Activated naive CD4-positive, alpha-beta T cell treated with anti-CD3 and anti-CD28 coated beads for 36 hours (primary cell): ENCODE measurements at places on chromosomes 13 and 19. TPM values are rescaled to one million over a fixed set of nuclear protein-coding genes. Genes with fewer than 3 reads are reported as not detected.

Gene ACP5
- total RNA-seq: 8.3 TPM

Gene ANGPTL4
- total RNA-seq: not detected

- DNase-seq: no peak
Measured at GRCh38 chr13:23579896-23580683, 9.9 kb downstream of the TNFRSF19 start.

- DNase-seq: peak; percentile 81
Measured at GRCh38 chr13:30607908-30608307, 9.8 kb upstream of the USPL1 start.

DNA sequence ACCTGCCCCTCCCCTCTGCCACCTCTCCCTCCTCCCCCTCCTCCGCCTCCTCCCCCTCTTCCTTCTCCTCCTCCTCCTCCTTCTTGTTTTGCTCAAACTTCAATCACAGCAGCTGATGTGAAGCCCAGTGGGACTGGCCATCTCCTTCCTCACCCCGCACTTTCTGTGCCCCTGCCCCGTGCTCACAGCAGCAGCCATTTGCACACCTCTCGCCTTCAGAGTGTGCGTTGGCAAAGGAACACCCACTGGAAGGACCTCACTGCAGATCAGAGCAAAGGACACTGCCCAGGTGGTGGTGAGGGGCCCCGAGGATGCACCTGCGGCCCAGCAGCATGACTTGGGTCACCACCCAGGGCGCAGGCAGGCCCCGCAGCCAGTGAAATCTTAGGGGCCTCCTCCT is 98.8 kb downstream of the SOX1 start:
- no peak for DNase-seq

- no peak for DNase-seq
Measured at GRCh38 chr19:14165990-14166830, 29.8 kb upstream of the ASF1B start.

DNA sequence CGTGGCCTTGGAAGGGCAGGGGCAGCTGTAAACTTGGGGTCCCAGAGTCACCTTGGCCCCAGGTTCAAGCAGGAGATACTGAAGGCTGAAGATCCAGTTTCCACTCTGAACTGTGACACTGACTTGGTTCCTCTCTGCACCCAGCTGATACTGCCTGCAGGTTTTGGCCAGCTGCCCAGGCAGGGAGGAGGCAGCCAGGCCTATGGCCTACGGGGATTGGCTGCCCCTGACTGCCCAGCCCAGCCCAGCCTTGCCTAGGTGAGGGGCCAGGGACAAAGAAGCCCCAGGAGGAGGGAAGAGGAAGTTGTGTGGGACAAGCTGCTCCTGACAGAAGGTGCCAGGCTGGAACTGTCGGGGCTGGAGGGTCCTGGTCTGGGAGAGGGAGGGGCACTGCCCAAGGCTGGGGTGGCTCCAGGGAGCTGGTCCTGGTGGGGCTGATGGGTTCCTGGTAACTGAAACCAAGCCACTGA is 51.7 kb upstream of the CYP4F8 start:
- no peak for DNase-seq

- peak; percentile 13 for DNase-seq
Measured at GRCh38 chr13:20702530-20702914, 977 bp upstream of the IL17D start.

DNA sequence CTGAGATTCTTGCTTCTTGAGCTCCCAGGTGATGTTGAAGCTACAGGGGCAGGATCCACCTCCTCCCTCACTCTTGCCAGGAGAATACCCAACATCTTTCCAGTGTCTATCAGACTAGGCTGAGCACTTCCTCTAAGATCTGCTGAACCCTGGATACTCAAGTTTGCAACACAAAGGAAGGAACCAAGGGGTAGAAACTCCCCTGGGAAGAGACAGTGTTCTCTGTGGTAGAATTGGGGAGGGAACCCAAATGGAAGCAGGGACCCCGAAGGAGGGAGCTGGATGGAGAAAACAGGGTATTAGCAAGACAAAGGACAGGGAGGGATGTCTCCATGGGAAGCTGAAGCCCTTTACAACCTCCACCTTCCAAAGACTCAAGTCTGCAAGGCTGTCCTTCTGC is 117.6 kb downstream of the DNAJC15 start:
- DNase-seq: no peak

DNA sequence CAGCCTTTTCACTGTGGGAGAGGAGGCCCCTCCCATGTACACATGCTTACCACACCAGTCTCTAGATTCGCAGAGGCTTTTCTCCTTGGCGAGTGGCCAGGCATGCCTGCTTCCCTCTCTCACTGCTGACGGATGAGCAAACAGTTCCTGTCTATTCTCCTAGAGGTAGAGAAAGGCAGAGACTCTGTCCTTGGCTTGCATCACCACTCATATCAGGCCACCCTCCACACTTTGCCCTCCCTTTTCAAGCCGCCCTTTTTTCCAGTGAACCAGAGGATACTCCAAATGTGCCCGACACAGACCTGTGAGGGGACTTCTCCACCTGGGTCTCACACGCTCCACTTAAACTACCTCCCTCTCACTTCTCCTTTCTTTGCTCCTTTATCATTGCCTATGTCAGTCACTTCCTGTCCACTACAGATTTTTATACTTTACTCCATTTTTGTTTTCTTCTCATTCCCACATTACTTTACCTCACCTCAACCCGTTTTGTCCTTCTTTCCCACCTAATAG is 284.6 kb downstream of the DNAJC15 start:
- no peak for DNase-seq

DNA sequence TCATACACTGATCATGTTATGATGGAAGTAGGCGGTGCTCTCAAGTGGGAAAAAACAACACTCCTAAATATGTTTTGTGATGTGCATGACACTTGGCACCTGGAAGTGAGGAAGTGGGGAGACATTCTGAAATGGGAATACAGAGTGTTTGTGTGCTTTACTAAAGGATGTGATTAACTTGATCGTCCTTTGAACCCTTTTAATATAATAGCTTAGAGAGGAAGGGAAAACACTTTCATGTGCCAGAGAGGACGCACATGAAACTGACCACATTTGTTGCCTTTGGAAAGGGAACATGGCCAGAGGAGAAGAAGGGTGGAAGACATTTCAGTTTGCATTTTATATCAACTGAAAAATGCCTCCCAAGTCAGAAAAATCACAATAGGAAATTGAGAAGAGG is 31.4 kb downstream of the SMAD9 start:
- no peak for DNase-seq

GRCh38 chr19:53101518-53101917 is 1.7 kb downstream of the ZNF160 start:
- peak; percentile 29 for DNase-seq

GRCh38 chr13:73849292-73849691 is 284.9 kb downstream of the KLF12 start:
- DNase-seq: peak; percentile 52
